Fibroblast of gingiva (primary cell): ENCODE measurements at places on chromosomes 16 and 17.
A peak's percentile ranks its signal among the peaks of the same experiment; 100 is the strongest.

DNA sequence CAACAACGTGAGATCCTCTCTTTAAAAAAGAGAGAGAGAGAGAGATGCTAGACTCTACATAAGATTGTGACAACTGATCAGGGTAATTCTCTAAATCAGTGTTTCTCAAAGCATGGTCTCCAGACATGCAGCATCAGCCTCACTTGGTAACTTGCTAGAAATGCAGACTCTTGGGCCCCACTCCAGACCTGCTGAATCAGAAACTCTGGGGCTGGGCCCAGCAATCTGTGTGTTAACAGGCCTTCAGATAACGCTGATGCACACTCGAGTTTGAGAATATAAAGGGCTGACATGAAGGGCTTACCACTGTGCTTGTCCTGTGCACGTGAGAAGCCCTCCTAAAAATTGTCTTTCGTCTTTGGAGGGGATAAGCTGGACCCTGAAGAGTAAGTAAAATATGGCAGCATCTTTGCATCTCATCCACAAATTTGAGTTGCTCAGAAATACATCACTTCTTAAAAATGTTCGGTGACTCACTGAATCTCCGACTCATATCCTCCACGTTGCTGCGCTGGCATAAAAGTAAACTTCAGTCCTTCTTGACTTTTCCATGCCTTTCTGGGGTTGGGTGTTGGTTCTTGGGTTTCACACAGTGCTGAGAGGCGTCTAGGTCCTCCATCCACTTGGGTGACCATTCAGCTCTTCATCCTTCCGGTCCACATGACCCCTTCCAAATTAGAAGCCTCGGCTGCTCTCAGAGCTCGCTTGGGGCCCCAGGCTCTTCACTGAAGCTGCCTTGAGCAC is 26.1 kb upstream of the KDM8 start:
- DNase-seq = peak; percentile 29

DNA sequence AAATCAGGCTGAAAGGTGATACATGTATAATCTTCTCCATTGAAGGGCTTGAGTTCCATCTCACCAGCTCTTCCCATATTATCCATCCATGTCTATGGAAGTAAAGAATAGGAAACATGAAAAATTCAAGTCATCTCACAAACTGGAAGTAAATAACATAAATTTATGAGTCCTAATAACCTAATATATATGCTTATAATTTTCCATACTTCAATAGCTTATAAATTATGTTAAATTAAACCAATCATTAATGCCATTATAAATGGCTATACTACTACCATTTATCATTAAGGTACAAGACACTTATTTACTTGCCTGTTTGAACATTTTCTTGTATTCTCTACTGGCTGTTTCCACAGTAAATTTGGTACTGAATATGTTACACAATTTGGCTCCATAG is 4.8 kb downstream of the TOP2A start:
- no peak for DNase-seq

DNA sequence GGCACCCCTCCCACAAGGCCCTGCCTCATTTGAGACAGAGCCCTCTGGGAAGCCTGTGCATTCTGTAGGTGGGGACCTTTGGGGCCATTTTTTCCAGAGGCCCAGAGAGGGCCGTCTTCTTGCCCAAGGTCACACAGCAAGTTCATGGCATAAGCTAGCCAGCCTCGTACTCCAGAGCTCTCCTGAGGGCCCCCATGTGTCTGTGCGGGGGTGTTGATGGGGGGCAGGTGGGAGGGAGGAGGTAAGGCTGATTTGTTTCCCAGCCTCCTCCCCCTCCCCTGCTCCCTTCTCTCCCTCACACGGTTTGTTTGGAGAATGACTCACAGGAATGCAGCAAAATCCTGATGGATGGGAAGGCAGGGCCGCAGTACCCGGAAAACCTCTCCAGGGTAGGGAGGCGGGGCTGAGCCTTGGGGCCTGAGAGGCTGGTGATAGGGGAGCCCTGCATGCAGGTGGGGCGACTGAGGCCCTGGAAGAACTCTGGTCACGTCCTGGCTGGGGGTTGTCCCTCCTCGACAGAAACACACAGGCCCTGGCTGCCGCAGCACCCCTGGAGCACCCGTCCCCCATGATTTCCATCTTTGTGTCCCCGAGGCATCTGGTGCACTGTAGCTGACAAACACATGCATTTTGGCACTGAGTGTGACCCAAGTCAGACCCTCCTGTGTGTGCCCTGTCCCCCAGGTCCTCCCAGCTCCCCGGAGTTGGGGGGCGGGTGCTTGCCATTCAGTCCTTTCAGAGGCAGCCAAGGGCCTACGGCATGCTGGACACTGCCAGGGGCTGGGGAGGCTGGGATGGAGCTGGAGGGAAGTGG is 29.7 kb downstream of the RAI1 start:
- DNase-seq = peak; percentile 59

- no peak for DNase-seq
Measured at GRCh38 chr16:86211800-86212199, 298.5 kb upstream of the FOXF1 start.

DNA sequence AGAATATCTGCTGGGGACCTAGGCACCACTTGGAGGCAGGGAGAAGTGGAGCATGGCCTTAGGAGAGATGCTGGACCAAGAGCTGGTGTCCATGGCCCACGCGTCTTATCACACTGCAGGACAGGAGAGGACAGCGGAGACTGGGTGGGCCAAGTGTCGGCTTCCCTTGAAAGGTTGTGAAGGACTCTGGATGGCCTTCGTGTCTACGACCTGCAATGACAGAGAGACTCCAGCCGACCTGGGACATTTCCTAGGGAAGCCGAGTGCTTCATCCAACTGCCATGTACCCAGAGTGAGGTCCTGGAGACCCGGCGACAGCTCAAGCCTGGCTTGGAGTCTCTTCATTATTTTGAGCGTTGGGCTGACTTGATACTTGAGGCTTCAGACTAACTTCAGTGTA is 20.5 kb downstream of the C1QTNF1 start:
- DNase-seq = no peak

DNA sequence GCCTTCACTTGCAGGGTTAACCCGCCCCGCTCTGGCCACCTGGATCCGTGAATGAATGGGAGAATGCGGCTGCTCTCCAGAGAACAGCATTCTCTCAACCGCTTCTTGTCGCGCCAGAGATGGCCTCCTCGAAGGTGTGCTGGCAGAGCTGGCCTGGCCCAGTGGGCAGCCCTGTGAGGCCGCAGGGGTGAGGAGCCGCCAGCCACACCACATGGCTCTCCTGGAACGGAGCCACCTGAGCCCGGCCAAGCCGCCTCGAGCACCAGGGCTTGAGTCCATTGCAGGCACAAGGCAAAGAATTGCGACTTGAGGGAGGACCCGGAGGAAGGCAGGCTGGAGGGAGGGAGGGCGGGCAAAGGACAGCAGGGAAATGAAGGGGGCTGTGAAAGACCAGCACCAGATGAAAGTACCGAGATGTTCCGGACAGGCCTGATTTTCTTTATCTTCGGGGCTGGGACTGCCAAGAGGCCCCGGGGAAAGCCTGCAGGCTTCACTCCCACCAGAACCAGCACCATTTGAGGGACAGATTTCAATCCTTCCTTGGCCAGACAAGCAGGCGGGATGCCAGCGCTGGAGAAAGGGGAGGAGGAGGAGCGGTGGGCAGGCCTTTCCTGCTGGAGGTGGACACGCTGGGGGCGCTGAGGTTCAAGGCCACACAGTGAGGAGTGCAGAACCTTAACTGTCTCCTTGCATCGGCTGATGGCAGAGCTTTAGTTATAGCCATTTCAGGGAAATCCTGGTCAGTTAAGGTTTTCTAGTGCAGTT is 69.4 kb downstream of the MRC2 start:
- peak; percentile 45 for DNase-seq

DNA sequence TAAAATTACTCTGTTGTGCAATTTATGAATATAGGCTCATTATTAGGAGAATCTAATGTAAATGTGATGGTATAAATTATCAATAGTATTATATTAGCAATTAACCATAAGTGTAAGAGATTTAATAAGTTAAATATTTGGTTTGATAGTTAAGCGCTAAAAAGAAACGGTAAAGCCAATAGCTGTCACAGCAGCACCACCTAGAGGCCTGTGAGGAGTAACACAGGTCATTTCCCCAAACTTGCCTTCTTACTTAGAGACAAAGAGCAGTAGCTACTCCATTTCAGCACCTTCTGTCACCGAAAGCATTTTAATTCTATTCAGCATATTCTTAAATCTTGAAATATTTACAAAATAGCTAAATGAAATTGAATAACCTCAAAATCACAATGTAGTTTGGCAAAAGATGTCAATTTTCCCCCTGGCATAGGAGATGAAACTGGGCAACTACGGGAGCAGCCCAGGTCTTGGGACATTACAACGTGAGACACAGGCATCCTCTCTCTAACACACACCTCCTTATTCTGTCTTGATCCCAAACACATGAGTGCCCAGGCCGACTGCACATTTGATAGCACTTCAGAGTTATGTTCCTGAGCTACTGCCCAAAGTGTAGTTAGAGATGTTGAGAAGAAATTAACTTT is 14.3 kb upstream of the DYNLRB2 start:
- peak; percentile 34 for DNase-seq

- no peak for DNase-seq
Measured at GRCh38 chr17:12815642-12816141, 26.4 kb downstream of the ARHGAP44 start.

DNA sequence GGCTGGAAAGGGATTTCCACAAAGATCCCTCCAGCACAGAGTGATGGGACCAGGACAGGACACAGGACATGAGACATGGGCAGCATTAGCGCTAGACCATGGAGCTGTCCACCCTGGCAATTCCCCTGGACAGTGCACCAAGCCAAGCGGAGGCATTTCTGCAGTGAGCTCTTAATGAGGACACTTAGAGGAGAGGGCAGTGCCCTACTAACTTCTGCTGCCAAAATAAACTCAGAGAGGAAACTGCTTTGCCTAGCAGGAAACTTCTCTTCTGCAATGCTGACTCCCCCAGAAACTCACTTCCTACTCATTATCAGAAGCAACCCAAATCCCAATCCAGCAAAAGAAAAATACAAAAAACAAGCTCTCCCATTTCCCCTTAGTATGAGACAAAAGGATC is 119.2 kb downstream of the HS3ST2 start:
- DNase-seq = no peak

- DNase-seq = no peak
Measured at GRCh38 chr17:21474815-21475214, 98.7 kb downstream of the KCNJ12 start.

GRCh38 chr16:55662644-55663031 is 6.8 kb downstream of the SLC6A2 start:
- peak; percentile 22 for DNase-seq

DNA sequence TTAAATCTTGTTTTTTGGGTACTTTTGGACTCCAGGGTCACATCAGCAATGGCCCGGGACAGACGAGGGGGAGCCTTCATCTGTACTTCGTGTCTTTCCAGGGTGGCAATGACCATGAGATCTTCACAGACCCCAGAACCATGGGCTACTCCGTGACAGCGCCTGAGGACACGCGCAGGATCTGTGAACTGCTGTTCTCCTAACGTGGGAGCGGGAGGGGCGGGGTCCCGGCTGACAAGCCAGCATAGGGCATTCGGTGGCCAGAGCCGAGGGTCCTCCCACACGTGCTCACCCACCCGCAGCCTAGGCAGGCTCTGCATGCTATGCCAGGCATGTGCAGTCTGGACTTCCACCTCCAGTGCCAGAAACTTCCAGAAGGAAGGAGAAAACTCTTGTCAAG is 21.2 kb downstream of the CARHSP1 start:
- DNase-seq = no peak

- no peak for DNase-seq
Measured at GRCh38 chr17:49587366-49588073, 11.8 kb downstream of the NXPH3 start.

DNA sequence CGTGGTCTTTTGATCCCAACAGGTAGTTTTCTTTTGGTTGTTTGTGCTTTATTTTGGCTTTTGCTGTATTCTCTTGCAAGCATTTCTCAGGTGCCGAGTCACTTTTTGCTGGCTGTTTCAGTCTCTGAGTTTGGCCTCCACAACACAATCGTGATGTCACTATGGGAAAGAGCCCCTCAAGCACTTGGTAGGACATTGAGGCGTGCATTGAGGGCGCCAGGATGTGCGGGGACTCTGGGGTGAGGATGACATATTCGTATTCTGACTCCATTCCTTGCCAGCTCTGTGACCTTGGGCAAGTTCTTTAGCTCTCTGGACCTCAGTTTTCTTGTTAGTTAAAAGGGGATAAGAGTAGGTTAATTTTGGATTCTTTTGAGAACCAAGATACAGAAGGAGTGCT is 13.0 kb downstream of the KSR1 start:
- no peak for DNase-seq

- no peak for DNase-seq
Measured at GRCh38 chr17:17463821-17464220, 13.0 kb upstream of the MED9 start.

DNA sequence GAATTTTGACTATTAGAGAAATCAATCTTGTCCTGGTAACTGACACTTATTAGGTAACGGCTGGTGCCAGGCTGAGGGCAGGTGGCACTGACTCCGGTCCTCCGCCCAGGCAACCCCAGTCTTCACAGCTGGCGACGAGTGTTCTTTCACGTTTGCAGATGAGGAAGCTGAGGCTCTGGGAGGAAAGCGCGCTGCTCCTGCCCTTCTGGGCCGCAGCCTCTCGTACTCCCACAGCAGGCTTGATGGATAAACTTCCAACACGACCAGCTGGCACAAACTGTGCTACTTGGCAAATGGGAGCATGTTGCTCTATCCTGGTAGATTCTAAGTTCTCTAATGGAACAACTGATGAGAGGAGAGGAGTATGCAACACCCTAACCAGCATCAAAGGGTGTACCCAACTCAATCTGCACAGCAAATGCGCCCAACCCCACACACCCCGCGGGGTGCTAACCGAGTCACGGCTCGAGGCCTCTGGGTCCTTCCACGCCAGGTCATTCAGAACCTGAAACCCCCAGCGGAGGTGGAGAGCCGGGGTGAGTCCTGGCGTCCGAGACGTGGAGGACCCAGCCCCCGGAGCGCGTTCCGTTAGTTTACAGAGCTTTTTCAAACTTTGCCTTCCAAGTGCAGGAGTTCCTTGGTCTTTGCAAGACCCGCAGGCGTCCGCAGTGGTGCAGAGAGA is 477 bp upstream of the SLC47A1 start:
- no peak for DNase-seq

GRCh38 chr16:50711862-50712559 is 18.6 kb downstream of the NOD2 start:
- peak; percentile 17 for DNase-seq

DNA sequence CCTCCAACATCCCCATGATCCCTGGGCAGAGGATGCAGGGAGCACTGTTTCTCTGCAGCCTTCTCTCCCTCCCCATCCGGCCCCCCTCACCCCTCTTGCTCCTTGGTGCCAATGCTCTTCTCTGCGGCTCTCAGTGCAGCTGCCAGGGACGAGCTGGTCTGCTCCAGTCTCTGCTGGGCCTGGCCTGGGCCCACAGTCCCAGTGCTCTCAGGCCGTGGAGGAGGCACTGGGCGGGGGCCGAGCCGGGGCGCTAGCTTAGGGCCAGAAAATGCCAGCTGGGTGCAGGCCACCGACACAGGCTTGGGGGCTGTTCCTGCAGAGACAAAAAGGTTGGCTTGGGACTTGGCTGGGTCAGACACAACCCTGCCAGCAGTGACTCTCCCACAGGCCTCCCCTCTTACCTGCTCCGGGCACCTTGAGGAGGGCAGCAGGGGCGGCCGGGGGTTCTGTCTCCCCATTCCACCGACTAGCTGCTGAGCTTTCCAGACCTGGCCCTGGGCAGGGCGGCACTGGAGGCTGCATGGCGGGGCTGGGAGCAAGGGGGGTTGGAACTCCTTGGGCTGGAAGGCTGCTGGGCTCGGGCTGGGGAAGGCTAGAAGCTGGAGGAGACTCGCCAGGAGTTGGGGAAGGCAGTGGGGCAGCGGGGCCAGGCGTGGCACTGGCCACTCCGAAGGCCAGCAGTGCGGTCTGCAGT is 13.8 kb downstream of the CASKIN2 start:
- no peak for DNase-seq

- DNase-seq = no peak
Measured at GRCh38 chr17:38925263-38925995, at the start of gene LASP1NB. LASP1NB (plus strand) TSS chr17:38925614.
